Naive B cell (primary cell): ENCODE measurements at places on chromosomes 6 and 20.

- no peak for DNase-seq
Measured at GRCh38 chr6:14795451-14795850, 450.4 kb upstream of the JARID2 start.

GRCh38 chr20:48722737-48723191, 105.0 kb downstream of the PREX1 start:
- DNase-seq = peak; percentile 14

DNA sequence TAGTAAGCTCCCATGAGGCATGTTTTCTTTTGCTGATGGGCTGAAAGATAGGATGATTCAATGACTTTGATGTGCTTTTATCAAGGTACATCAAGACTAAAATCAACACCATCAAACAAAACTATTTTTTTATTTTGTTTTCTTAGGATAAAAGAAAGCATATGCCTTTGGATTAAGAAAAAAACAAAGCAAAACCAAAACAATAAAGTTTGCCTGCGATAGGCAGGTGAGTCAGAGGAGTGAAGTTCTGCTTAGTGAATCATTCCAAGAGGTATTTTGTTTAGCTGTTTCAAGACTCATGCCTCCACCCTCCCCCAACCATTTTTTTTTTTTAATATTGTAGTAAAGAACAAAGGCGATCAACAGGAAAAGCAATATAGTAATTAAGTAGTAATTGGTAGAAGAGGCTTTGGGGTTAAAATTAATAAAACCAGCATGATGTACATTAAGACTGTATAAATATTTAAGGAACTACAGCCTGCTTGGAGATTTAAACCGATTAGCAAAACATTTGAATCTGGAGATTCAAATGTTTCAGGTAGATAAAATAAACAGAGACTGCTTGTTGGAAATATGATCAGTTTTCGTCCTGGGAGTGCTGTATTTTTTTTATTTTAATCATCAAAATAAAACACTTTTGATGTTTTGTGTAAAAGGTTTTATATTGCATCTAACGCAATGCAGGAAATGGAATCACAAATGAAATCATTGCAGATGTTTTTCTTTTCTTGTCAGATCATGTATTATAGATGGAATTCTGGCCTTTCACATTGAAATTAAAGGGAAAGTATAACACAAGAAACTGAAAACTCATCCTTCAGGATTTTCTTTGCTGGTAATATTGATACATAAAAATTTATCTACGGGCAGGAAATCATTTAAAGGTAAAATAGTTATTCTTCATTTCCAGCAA, 482.3 kb upstream of the MANEA start:
- DNase-seq = no peak

GRCh38 chr6:42392833-42393232, 58.9 kb downstream of the TRERF1 start:
- no peak for DNase-seq

- no peak for DNase-seq
Measured at GRCh38 chr6:7200598-7201443, 93.1 kb downstream of the RREB1 start.

- no peak for DNase-seq
Measured at GRCh38 chr20:12358655-12359009, 440.9 kb downstream of the BTBD3 start.

- no peak for DNase-seq
Measured at GRCh38 chr6:7672066-7673062, 53.5 kb upstream of the BMP6 start.

DNA sequence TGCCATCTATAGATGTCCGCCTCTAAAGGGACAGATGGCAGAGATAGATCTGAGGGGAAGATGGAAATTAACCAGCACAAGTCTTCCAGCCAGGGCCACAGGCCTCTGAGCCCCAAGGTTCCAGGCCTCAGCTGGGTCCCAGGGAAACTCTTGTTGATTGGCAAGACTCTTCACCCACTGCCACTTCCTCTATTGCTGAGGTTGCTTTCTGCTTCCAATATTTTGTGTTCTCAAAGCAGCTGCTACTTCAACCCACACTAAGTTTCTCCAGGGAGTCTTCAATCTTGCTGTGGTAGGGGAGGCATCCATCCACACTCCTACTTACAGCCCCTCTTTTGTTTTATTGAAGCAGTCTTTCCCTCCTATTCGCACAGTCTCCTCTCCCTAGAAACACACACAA, 36.4 kb upstream of the SASH1 start:
- DNase-seq = no peak

DNA sequence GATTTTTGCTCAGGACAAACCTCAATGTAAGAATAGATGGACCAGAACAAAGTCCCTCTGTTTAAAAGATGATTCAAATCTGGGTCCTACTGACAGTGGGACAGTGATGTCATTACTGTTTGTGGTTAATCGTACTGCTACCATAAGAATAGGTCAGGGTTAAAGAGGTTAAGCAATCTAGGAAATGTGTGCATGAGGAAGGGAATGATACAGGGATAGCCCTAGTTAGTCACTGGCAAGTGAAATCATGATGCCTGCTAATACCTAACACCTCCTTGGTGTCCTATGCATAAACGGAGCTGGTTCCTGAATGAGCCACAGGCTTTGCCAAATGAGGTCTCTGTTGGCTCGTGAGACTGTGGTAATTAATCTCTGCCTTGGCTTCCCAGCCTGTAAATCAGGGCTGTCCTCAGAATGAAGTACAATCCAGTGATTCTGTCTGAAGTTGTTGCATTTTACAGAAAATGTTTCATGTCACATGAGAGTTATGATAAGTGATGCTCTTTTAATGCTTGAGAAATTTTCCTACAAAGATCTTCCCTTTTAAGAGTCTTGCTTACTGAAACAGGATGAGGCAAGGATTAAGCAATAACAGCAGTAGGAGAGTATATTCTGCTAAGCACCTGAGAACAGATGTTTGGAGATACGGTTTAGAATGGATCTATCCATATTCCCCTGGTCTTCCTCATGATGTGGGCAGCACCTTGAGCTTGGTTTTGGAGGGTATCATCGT, 3.8 kb downstream of the MEP1A start:
- DNase-seq = no peak

DNA sequence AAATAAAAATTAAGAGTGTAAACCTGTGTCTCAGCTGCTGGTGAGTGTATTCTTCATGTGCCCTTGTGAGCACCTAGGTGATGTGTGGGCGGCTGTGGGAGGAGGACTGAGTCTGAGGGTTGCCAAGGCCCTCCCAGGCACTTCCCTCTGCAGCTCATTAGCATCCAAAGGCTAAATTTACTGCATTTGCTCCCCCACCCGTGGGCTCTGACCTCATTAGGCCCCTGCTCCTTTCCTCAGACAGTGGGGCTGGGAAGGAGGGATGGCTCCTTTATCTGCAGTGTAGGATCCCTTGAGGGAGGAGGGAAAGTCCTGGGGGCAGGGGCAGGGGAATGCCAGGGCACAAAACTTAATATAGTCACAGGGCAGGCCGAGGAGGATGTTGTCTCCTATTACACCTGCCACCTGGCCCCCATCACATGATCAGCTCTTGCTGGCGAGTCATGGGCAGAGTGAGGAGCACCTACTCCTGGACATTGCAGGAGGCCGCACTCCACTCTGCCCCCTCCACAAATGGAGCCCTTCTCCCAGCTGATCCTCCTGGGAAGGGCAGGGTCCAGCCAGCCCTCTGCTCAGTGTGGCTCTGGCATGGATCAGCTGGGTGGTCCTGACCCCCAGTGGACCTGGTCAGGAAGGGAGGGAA, 133.2 kb downstream of the MRPL14 start:
- DNase-seq = no peak

- no peak for DNase-seq
Measured at GRCh38 chr6:11675601-11676000, 103.0 kb downstream of the ADTRP start.
